ENCODE measurements at places on chromosomes 1 and 21.

GRCh38 chr1:6294890-6295556 lies 34.1 kb upstream of the GPR153 start:
- DNase-seq, result no peak

- DNase-seq, result no peak
Observed at GRCh38 chr1:44264451-44264771, 51.1 kb downstream of the DMAP1 start.

DNA sequence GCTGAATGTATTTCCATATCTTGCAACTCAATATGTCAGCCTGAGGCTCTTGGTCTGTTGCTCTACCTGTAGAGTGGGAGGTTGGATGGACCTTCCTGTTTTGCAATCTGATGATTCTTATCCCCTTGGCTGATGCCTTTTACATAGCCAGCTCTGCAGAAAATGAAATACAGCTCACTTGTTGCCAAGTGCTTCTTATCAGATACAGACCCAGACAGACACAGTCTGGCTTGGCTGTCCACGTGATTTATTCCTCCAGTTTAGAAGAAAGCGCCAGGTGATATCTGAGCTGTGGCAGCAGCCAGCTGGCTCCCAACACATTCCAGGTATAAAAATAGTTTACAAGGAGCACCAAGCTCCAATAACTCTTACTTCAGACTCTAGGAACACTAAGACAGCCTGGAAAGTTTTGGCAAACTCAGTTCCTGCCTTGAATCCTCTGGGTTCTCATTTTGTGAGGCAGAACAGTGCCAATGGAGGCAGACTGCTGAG lies 479.2 kb upstream of the USP24 start:
- no peak for DNase-seq

GRCh38 chr21:31398574-31398973 lies 54.5 kb upstream of the TIAM1 start:
- no peak for DNase-seq

DNA sequence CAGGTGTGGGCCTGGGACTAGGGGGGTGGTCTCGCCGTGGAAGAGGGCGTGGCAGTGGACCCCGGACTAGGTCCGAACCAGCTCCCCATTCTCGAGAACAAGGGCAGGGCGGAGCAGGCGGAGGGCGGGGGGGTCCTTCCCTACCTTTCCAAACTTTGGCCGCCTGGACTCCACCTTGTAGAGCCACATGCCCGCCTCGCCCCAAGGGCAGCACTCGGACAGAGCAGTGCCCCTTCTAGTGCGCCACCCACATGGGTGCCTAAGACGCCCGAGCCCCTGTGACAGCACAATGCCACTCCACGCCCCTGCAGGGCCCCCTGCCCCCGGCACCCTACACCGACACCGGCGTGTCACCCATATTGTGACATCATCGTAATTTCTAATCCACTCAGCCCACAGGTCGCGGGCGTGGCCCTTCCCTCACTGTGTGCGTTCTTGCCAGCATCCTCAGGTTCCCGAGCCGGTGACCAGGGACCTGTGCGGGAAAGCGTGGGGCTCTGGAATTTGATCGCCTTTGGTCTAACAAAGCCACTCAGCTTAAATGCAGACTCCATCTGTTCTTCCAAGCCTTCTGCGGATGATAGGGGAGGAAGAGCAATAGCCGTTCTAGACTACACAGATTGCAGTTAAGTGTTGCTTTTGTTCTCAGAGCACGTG lies 553 bp upstream of the STMN1 start:
- DNase-seq, result no peak

DNA sequence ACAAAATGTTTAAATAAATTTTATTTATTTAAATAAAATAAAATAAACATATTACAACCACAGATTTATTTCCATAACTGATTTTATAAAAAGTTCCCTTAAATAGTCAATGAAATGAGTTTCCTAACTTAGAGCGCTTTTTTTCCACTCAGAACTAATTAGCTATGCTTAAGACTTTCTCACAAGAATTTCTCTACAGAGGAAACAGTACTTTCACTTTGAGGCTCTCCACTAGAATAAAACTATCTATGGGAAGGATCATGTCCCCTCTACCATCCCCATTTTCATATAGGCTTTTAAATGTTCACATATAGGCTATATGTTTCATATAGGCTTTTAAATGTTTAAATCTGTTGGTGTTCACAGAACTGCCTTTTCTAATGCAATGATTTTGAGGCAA lies 40.0 kb upstream of the DPH5 start:
- no peak for DNase-seq

DNA sequence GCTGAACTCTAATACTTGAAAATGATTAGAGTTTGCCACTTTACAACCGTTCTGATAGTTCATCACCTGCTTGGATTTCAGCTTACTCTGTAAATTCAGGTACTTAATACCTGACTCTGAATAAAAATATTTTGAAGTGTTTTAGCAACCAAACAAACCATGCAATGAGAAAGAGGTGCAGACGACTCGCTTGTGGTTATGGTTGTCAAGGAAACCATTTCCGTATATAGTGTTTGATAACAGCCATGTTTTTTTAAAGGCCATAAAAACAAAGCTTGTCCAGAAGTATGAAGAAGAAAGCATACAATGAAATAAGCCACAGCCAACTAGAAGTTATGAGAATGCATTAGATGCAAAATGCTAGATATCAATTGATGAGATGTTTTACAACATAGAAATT lies 167.2 kb upstream of the HMCN1 start:
- peak; percentile 75 for DNase-seq

DNA sequence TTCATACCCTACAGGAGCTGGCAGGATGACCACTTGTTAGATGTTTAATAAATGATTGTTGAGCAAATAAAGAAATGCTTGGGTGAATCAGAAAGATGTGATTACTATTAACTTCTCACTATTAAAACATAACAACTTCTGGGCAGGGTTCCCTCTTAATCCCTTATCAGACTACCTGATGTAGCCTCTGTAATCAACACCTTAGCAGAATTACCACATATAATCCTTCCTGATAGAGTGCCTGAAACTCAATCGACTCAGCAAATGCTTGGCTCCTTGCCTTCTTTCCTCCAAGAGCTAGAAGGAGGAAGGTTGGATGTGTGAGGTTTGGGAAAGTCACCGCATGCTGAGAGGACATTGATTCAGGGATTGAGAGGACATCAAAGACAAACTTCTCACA lies 34.8 kb upstream of the DSCAM start:
- no peak for DNase-seq

DNA sequence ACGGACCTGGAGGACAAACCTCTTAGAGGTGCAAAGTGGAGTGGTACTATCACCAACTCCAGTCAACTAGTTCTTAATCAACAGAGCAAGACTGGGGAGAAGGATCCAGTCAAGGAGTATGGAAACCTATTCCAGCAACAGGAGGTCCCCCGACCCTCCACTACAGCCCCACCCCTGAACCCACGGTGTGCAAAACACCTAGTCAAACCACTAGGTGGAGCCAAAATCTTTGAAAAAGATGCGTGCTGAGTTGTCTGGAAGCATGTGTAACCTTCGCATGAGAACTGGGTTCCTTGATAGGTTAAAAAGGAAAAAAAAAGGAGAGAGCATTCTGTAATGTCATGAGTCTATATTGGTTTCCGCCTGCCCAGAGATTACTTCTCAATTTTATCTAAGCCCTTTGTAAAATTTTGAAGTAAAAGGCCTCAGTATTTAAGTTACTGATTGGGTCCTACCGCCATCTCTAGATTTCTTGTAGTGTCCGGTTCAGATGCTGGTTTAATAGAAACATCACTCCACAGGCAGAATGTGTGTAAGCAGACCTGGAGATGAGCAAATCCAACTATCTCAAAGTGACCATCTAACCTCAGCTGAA lies 81.9 kb upstream of the HAO2 start:
- peak; percentile 47 for DNase-seq

DNA sequence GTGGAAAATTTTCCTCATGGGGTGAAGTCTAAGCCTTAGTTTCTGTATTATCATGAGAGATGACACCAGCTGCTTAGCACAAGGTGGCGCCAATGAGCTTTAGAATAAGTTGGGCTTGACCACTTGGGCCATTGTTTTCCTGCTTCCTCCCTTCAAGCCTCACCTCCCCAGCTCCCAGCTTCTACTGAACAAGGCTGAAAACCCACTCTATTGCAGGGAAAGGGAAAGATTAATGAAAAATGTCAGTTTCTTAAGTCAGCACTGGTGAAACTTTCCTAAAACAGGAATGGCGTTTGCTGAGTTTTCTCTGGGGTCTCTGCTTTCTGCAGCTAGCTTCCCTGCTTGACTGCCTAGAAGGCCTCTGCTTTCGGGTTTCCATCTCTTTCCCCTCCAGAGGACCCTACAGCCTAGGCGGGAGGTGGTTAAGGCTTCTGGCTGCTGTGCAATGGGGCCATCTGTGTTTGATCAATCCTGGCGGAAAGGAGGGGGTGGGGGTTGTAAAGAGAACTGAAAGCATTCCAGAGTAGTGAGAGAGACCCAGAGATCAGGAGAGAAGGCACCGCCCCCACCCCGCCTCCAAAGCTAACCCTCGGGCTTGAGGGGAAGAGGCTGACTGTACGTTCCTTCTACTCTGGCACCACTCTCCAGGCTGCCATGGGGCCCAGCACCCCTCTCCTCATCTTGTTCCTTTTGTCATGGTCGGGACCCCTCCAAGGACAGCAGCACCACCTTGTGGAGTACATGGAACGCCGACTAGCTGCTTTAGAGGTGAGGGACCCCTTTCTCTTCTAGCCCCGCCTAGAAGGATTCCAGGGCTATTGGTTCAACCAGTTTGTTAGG lies at the start of gene OLFML3:
Gene OLFML3 (plus strand): TSS at position 612 of the 840 bp plus-strand sequence. CDS start 43 bp downstream, at position 655.
- DNase-seq, result peak; percentile 58

- DNase-seq, result no peak
Observed at GRCh38 chr21:41933313-41934079, 20.3 kb downstream of the C2CD2 start.

- no peak for DNase-seq
Observed at GRCh38 chr21:31159808-31160207, 121.5 kb upstream of the KRTAP19-8 start.

DNA sequence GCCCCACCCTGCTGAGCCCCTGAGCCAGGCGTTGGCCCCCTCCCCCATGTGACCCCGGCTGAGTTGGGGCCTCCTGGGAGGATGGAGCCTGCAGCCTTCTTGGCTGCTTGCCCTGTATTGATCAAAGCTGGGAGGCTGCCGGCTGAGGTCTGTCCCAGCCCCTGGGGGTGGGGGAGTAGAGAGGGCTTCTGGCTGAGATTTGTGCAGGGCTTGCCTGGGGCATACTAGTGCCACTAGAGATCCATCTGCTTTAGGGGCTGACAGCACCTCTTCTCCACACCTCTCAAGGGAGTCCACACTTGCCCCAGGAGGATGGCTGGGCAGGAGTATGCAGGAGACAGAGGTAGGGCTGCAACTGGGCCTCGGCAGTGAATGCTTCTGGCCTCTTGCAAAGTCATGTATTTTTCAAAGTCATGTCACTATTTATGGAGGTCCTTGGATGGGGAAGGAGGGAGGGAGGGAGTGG lies 53.6 kb upstream of the SSBP3 start:
- no peak for DNase-seq

- peak; percentile 92 for DNase-seq
Observed at GRCh38 chr1:184866991-184867788, 107.1 kb downstream of the NIBAN1 start.

DNA sequence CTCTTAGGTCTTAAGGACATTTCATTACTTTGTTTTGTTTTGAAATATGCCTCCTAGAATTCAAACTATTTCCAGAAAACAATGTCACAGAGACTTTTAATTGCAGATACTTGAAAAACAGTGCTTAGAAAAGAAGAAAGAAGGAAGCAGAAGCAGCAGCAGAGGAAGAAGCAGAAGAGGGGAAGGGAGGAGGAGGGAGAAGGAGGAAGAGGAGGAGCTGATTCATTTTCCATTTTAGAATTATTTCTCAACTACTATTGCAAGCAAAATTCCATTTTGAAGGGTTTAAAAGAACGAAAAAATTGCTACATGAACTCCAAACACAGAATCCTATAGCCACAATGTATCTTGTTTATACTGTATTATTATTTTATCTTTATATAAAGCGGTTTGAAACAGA lies 13.9 kb downstream of the RC3H1 start:
- DNase-seq, result no peak

- DNase-seq, result no peak
Observed at GRCh38 chr1:196515904-196516303, 92.3 kb downstream of the KCNT2 start.

- DNase-seq, result no peak
Observed at GRCh38 chr1:235504122-235504493, at the start of gene B3GALNT2. TSS of gene B3GALNT2 (minus strand) at chr1:235504452. CDS start at chr1:235504252, 200 bp downstream.

DNA sequence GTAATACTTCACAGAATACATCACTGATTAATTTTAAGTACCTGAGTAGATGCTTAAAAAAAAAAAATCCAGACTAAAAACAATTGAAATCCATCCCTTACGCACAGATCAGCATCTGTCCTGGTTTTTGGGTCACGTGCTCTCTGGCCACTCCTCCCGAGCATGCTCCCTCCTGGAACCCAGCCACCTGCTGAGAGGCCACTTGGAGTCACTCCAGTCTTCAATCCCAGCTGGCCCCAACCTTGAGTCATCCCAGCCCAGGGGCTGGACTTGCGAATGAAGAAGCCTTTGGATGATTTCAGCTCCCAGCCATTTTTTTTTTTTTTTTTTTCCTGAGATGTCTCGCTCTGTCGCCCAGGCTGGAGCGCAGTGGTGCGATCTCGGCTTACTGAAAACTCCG lies 8.9 kb downstream of the MAP1LC3C start:
- no peak for DNase-seq

- DNase-seq, result no peak
Observed at GRCh38 chr21:39681257-39681656, 63.7 kb upstream of the IGSF5 start.

DNA sequence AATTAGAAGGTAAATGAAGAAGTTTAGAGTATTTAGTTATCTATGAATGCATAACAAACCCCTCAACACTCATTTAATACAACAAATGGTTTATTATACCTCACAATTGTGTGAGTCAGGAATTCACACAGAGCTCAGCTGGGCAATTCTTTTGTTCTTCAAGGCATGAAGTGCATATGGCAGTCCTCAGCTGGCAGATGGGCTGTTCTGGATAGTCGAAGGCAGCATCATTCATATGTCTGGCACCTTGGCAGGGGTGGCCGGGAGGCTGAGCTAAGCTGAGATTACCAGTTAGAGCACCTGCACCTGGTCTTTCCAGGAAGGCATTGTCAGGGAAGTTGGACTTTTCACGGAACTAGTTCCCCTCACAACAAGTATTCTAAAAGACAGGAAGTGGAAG lies 286.2 kb upstream of the DUSP10 start:
- no peak for DNase-seq

- peak; percentile 82 for DNase-seq
Observed at GRCh38 chr1:185317886-185318310, 855 bp upstream of the IVNS1ABP start.

- DNase-seq, result no peak
Observed at GRCh38 chr1:53682881-53683280, 56.1 kb downstream of the GLIS1 start.
